Colonic mucosa (tissue), 4 donors: ENCODE measurements at places on chromosomes 2 and 18. TPM values are rescaled to one million over a fixed set of nuclear protein-coding genes. Genes with fewer than 3 reads are reported as not detected.

The CCDC85A gene
- total RNA-seq: 0.42 TPM

The CFAP221 gene
- total RNA-seq: not detected

The SCN9A gene
- 6.4 TPM for total RNA-seq

The TCF23 gene
- 0.07 TPM for total RNA-seq

The LOXL3 gene
- total RNA-seq: 2.9 TPM

The DAW1 gene
- not detected for total RNA-seq

The GALNT13 gene
- 0.07 TPM for total RNA-seq

The SERPINB10 gene
- total RNA-seq: not detected

DNA sequence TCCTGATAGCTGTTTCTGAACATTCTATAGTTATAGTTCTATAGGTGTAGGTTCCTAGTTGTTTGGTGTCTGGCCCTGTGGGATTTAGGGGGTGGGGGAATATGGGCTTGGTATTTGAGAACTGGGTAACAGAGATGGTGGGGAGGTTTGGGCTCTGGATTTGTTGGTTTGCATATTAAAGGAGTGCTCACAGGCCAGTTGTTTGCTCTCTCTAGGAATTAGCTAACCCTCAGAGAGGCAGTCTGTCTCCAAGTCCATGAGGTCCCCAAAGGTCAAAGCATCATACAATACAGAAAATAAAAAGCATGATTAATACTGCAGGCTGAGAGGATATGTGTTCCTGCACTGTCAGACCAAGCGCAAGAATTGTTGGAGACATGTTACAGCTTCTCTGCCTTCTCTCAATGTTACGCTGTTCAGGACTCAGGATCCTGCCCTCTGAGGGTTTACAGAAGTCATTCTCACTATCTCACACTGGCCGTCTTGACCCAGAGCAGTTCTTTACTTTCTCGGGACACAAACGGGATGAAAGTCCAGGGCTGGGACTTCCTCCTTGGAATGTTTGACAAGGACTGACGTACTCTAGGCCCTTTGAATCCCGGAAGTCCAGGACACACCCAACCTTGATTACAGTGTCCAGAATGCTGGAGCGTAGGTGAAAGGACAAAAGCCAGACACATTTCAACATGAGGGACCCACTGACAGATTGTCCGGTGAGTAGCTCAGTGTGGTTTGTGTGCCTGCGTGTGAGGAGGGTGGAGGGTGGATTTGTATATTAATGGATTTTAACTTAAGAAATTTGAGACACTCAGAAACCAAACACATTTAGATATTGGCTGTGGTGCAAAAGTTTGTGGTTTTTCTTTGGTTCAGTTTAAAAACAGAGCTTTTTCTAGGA is at the start of gene NOSTRIN:
Gene NOSTRIN (plus strand): TSS at position 677 of the 898 bp plus-strand sequence. CDS start 10 bp downstream, at position 687.
- peak; percentile 93 for DNase-seq

DNA sequence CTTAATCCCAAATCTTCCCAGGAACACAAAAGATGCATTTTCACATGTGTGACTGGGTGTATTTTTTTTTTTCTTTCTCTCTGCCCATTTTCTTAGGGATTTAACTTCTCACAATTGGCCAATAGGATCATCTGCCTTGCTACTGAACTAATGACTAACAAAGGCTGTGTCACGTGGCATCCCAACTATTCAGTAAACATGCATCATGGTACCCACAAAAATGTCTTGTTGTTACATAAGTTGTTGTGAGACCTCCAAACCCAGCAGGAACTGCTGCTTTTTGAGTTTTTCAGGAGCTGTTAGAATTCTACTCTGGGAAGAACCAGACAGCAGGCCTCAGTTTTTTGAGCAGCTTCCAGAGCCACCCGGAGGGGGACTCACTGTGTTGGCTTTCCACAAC is 31.9 kb downstream of the GAD1 start:
- no peak for DNase-seq

GRCh38 chr2:126431136-126431535 is 224.8 kb upstream of the GYPC start:
- DNase-seq: no peak

DNA sequence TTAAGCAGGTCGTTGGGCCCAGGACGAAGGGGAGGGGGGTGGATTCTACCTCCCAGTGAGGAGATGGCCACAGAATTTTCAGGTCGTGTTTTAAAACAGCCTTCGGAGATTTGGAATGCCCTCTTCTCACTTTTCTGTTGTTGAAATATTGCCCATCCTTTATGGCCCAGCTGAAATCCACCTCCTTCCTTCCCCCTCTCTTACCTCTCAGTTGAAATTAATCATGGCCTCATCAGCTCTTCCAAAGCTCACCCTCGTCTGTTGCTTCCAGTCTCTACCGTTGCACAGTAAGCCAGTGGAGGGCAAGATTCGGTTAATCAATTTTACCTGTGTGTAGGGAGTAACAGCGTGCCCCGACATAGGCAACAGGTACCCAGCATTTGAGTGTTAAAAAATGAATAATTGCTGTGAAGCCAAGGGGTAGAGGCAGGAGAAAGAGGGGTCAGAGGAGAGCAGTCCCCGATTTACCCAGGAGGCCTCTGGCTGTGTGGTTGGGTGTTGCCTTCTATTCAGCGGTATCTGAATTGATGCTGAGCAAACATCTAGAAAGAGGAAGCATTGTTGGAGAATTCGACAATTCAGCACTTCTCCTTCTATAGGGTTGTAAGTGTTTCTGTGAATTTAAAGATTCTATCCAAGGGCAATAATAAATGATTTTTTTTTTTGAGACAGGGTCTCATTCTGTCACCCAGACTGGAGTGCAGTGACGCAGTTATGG is 8.6 kb upstream of the PDIA6 start:
- no peak for DNase-seq

- DNase-seq: no peak
These were observed 38.4 kb downstream of the LYPD6B start for GRCh38 chr2:149076863-149077412.

DNA sequence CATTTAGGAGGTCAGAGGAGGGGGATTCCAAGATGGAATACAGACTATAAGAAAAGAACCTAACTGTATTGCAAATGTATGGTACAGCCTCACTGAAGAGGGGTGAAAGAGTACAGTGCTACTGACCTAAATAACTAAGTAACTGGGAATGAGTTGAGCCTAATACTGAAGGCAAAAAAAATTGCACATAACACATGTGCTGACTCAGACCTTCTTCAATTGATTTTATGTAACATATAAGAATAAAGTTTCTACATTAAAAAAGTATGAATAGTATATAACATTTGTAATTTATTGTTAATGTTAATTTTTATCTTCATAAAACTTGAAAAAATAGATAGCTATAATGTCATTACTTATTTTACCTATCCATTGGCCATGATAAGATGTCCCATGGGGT is 41.7 kb downstream of the MALT1 start:
- no peak for DNase-seq

GRCh38 chr2:15620857-15621471 is 29.3 kb downstream of the DDX1 start:
- DNase-seq: no peak

GRCh38 chr18:27185025-27185763 is at the start of gene CHST9:
CHST9 (minus strand) TSS chr18:27185308; CDS start chr18:27142809, 42,499 bp downstream.
- DNase-seq: no peak

DNA sequence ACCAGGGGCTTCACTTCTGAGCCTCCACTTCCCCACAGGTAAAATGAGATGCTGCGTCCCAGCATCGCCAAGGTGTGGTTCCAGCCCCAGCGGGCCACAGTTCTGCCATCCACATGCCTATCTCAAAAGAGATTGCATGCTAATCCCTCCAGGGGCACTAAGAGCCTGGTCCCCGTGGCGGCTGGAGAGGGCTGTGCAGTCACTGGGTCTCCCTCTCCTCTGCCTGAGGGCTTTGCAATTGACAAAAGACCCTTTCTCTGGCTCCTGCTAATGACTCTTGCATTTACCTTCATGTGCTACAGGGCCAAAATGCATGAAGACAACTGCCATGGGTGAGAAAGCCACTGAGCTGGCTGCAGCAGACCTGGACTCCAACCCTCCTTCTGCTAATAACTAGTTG is 18.5 kb downstream of the ZBTB7C start:
- no peak for DNase-seq

GRCh38 chr18:8116341-8117005 is 492.8 kb upstream of the RAB12 start:
- no peak for DNase-seq

DNA sequence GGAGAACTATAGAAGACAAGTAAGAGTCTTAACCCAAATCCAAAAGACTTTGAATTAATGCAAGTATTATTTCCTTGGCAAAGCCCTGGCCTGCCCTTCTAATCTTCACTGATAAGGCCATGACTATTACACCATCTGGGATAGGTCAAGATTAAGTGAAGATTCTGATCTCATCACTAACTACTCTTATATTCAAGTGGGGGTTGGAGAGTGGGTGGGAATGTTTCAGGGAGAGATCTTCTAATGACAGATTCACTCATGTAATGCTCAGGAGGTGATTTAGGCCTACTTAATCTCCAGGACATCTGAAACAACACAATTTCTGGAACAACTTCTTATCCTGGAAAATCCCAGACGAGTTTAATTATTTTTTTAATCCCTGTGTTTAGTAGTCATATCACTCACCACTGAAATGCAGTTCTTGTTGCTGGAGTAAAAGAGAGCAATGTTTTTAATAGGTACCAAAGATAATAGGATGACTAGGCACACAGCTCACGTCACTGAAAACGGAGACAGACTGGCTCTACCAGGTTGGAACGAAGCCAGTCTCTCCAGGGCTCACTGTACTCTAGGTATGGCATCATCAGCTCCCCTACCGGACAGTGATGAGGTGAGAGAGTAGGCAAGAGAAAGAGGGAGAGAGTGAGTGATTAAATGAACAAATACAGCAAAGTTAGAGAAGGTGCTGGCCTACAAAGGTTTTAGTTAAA is 133.1 kb downstream of the NCKAP5 start:
- DNase-seq: no peak

GRCh38 chr2:74333175-74333574 is 10.0 kb downstream of the SLC4A5 start:
- DNase-seq: peak; percentile 44

DNA sequence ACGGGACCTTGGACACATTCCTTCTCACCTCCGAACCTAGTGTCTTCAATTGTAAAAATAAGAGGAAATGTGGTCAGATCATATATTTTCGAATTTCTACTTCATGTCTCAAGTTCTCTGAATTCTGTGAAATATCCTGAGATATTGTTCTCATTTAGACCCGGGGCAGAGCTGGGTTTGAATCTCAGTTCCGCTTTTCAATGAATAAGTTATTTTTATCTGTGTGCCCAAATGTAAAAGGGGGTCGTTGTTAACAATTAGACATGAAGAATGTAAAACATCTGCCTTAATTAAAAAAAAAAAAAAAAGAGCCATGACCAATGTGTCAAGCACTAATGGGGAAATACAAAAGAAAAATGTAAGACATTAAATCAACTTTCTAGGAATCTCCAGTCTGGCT is 48.9 kb upstream of the BCL11A start:
- DNase-seq: no peak

DNA sequence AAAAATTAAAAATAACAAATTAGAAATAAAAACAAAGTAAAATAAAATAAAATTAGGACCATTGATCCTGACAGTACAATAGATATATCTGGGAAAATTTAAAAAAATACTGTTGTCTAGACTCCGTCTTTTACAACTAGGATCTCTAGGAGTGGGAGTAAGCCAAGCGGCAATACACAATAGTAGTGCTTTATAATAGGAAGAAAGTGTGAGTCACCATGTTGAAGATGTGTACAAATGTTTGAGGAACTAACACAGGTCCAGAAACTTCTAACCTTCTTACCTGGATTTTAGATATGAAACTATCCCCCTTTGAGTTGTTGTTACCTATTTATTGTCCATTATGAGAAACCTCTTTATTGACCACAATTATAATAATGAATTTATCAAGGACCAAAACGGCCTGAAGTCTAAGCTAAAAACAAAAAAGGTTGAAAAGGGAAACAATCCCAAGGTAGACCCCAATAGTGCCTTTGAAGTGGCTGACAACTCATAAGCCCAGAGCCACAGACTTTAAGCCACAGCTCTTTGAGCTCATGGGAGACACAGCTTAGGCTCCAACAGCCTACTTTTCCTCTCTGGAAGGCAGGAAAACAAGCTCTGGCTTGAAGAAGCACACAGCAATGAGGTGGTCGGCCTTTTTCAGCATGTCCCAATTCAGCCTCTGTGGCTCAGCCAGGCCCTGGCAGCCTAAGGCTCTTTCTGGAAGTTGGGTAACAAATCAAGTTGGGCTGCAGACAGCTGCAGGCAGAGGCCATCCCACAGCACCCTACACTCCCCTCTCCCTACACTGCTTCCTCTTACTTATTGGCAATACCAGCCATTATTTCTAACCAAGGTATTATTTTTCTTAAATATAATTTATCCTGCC is 62.9 kb downstream of the AQP4 start:
- DNase-seq: no peak

DNA sequence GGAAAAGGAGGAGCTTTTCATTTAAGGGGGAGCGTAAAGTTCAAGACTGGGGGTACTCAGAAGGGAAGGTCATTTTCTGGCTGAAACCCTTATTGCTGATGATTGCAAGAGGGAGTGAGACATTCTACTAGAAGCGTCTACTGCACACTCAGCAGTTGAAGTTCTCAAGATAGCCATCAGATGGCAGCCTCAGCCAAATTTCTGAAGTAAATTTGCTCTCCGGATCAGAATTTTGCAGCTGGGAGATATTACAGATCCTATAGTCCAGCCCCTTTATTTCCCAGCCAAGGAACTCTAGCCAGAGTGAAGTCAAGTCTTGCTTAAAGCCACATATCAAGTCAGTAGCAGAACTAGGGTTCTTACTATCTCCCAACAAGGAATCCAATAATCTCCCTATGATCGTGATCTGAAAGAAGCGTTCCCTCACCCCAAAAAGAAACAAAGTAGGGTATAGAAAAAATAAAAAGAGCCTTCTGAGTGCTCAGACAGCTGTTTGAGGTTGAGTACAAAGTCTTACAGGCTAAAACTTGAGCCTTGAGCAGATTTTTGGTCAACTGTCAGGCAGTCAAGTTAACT is 24.0 kb downstream of the RAX start:
- peak; percentile 28 for DNase-seq

- no peak for DNase-seq
These were observed 120.6 kb downstream of the MYCN start for GRCh38 chr2:16060936-16061338.

DNA sequence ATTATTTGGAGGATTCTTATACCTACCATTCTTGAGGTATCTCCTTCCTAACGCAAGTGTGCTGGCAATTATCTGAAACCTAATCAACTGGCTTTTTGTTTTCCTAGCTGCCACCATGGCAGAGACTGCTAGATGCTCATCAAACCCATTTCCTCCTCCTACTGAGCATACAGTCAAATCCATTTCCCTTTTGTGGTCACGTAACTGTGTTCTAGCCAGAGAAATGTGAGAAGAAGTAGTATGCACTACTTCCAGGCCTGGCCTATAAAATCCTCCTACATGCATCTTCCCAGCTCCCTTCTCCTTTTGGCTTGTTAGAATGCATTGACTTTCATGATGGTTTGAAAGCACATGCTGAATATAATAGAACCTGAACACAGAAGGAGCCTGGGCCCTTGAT is 494.1 kb upstream of the MEIS1 start:
- no peak for DNase-seq

DNA sequence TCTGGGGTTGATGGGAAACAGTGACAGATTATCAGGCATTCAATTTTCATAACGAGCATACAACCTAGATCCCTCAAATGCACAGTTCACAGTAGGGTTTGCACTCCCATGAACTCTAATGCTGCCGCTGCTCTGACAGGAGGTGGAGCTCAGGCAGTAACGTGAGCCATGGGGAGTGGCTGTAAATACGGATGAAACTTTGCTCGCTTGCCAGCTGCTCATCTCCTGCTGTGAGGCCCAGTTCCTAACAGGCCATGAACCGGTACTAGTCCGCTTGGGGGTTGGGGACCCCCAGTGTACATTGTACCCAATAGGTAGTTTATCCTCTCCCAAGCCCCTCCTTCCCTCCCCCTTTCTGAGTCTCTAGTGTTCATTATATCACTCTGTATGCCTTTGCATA is 94.6 kb downstream of the PTH2R start:
- peak; percentile 45 for DNase-seq

- no peak for DNase-seq
These were observed 142.4 kb upstream of the ZNF236 start for GRCh38 chr18:76679945-76680344.
